ENCODE measurements at places on chromosomes 5 and 9. TPM values are rescaled to one million over a fixed set of nuclear protein-coding genes. Genes with fewer than 3 reads are reported as not detected.

BTNL8 gene
- not detected for total RNA-seq

PCDHGA2 gene
- total RNA-seq: 0.17 TPM

MTAP gene
- total RNA-seq: 62.2 TPM

TAF1L gene
- 0.03 TPM for total RNA-seq

TNFSF15 gene
- 1.5 TPM for total RNA-seq

RNF38 gene
- 31.5 TPM for total RNA-seq

NR3C1 gene
- total RNA-seq: 62.7 TPM

TRIM7 gene
- total RNA-seq: 1.5 TPM
